Activated CD4-positive, alpha-beta T cell treated with anti-CD3 and anti-CD28 coated beads, Interleukin-2, amount 50 U/mL, for 48 hours (primary cell): ENCODE measurements at places on chromosomes 12 and 14.
A peak's percentile ranks its signal among the peaks of the same experiment; 100 is the strongest.

- DNase-seq: peak; percentile 98
Observed at GRCh38 chr12:6470375-6471163, at the start of gene VAMP1. TSS of gene VAMP1 (minus strand) at chr12:6470677. CDS start at chr12:6470531, 146 bp downstream.

DNA sequence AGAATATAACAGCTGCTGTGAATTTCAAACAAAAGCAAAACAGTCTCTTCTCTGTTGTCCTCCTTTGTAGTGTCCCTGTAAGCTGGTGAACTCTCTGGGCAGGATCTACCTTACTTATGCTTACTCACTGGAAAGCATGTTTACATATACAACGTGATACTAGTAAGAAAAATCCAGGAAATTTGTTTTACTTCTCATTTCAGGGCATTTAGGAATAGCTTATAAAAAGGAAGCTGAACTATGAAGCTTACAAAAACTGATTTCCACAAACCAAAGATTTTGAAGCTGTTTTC, 311.0 kb downstream of the NOVA1 start:
- no peak for DNase-seq

DNA sequence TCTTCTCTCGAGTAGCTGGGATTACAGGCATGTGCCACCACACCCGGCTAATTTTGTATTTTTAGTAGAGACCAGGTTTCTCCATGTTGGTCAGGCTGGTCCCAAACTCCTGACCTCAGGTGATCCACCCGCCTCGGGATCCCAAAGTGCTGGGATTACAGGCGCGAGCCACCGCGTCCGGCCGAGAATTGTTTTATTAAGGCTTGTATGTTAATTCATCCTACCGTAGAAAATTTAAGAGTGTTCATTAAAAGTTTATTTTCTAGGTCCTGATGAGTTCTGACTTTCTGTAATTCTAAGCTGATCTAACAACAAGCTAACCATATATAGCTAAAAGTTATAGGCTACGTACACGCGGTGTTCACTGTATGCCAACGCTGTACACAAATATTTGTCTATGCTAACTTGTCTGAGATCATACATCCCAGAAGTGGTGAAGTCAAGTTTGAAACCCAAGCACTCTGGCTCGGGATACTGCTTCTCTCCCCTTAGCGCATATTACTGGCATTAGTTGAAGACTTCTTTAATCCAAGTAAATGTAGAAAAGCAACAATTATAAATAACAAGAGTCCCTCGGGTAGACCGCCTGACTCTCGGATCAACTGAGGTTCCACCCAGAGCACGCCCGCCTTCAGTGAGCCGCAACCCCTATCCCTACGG, 570 bp upstream of the MRPS35 start:
- peak; percentile 7 for DNase-seq

DNA sequence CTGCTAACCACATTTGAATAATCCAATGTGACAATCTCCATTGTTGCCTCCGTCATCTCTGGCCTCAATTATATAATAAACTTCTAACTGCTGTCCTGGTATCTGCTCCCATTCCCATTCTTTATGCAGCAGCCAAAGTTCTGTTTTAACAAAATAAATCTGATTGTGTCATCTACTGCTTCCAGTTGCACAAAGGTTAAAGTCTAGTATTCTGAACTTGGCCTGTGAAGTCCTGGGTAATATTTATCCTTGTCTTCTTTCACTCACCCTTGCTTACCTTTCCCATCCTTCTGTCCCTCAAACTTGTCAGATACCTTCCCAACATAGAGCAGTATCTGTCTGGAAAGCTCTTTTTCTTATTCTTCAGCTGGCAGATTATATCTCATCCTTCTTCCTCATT, 19.3 kb upstream of the STRAP start:
- DNase-seq: no peak

DNA sequence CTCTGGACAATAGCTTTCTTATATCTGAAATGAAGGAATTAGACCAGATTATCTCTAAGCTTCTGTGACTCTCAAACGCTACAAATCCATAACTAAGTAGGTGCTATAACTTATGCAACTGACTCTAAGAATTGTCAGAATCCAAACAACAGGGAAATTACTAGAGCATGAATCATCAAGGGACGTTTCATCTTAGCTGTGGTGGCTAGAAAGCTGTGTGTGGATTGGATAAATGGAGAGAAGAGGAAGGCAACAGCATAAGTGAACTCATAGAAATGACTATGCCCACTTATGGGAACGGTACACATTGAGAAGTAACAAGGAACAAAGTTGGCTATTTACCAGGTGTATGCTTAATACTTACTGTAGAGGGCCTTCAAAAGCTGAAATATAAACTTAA, 96.0 kb upstream of the NEDD1 start:
- no peak for DNase-seq

DNA sequence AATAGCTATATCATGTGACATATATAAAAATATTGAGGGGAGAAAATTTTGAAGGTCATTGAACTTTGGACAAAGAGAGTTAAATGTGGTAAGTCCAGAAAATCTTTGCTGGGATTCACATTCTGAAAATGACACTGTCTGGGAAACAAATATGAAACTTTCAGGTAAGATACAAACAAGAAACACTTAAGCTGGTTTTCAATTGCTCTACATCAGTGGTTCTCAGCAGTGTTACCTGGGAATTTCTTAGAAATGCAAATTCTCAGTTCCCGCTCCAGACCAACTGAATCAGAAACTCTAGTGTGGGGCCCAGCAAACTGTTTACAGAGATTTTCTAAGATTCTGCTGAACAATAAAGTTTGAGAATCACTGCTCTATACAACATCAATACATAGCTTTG, 3.6 kb upstream of the CDK17 start:
- no peak for DNase-seq

GRCh38 chr12:112386726-112387125, 4.5 kb upstream of the HECTD4 start:
- no peak for DNase-seq
